BJ (cell line): ENCODE measurements at places on chromosomes 2 and 18. TPM values are rescaled to one million over a fixed set of nuclear protein-coding genes. Genes with fewer than 3 reads are reported as not detected.

LIMS1 gene
- polyA plus RNA-seq: 82.8 and 103 TPM in 2 replicates

BMP10 gene
- polyA plus RNA-seq: not detected in 2 replicates

GCG gene
- not detected in 2 replicates for polyA plus RNA-seq

DNA sequence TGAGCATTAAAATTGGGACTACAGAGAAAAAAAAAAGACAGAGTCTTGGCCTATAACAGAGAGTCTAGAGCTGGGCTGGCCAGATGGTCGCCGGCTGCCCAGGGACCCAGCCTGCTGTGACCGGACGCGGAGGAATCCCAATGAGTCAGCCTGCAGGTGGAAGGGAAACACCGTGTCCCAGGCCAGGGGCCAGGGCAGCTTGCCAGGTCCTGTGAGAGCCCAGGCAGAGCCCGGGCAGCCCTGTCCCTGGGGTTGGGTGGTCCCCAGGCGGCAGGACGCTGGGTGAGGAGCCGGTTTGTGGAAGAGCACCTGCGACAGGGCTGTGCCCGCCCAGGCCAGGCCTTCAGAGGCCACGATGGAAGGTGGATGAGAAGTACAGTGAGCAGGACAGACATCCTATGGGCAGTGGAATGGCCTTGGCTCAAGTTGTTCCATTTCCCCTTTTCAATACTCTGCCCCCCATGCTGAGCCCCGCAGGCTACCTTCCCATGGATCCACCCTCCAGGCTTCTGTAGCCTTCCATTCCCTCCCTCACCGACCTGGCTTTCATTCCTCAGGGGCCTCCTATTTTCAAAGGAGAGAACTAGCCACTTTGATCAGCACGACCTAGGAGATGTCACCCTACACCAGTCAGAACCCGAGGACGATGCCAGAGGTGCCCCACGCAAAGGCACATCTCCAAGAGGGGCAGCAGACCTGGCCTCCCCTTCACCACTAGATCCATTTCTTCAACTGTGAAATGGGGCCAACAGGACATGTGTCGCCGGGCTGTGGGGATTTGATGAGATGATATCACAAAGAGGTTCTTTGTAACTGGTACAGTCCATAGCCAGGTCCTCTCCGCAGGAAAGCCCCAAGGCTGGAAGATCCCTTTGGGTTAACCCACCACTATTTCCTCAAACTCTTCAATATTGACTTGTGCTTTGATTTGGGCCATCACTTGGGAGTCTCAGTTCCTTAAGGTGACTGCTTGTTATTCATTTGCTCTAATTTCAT, 87.5 kb downstream of the POLR1A start:
- DNase-seq: no peak
